Transverse colon (tissue), 4 donors: ENCODE measurements at places on chromosomes 5 and 9. TPM values are rescaled to one million over a fixed set of nuclear protein-coding genes. Genes with fewer than 3 reads are reported as not detected.

The SV2C gene
- 2.6 TPM for total RNA-seq

- H3K4me3 ChIP-seq, result no peak overlapping the region
- H3K36me3 ChIP-seq, result no peaks in the 10 kb centered on the region
- H3K27me3 ChIP-seq, result no peaks in the 10 kb centered on the region
Observed at GRCh38 chr9:84322828-84323227, 17.7 kb downstream of the SLC28A3 start.

DNA sequence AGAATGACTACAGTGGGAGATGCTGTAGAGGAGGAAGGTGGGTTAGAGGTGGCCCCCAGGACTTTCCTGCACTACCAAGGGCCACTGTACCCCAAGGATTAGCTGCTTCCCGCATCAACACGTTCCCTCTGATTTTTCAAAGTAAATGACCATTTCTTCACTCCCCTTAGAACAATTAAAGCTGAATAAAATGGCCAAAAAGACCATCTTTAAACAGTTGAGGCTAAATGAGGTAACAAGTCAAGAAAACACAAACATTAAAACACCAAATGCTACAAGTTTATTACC lies 740 bp upstream of the ERAP1 start:
- peaks cover 7% of the 10 kb centered on the region for H3K4me1 ChIP-seq
- H3K4me3 ChIP-seq, result peak overlapping the region; percentile 69
- H3K36me3 ChIP-seq, result no peaks in the 10 kb centered on the region

DNA sequence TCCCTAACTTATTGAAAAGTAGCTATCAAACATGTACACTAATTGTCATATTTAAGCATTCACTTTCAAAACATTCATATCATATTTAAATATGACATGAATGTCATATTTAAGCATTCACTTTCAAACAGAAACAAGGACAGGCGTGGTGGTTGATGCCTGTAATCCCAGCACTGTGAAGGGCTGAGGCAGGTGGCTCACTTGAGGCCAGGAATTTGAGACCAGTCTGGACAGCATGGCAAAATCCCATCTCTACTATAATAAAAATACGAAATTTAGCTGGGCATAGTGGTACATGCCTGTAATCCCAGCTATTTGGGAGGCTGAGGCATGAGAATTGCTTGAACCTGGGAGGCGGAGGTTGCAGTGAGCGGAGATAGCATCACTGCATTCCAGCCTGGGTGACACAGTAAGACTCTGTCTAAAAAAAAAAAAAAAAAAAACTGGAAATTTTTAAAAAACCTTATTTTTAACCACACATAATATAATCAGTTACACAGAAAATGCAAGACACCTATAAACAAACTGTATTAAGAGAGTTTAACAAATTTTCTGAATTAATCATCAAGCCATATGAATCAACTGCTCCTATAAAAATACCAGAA lies 88.1 kb downstream of the LPAR1 start:
- H3K4me1 ChIP-seq, result peaks cover 11% of the 10 kb centered on the region
- H3K27me3 ChIP-seq, result no peaks in the 10 kb centered on the region
- DNase-seq, result no peak
- no peak overlapping the region for H3K4me3 ChIP-seq
- no peaks in the 10 kb centered on the region for H3K36me3 ChIP-seq
- no peak overlapping the region for H3K27ac ChIP-seq

- H3K36me3 ChIP-seq, result no peaks in the 10 kb centered on the region
- no peak overlapping the region for H3K27ac ChIP-seq
- peaks cover 92% of the 10 kb centered on the region for H3K27me3 ChIP-seq
Observed at GRCh38 chr5:73447530-73448462, 781 bp downstream of the FOXD1 start.

GRCh38 chr5:21173036-21173435 lies 1185.0 kb upstream of the CDH18 start:
- DNase-seq, result no peak
- no peak overlapping the region for H3K4me3 ChIP-seq
- no peak overlapping the region for H3K27ac ChIP-seq

- H3K36me3 ChIP-seq, result no peaks in the 10 kb centered on the region
- H3K4me1 ChIP-seq, result no peaks in the 10 kb centered on the region
- DNase-seq, result no peak
- H3K4me3 ChIP-seq, result no peak overlapping the region
Observed at GRCh38 chr9:26413611-26414010, 479.0 kb downstream of the CAAP1 start.

DNA sequence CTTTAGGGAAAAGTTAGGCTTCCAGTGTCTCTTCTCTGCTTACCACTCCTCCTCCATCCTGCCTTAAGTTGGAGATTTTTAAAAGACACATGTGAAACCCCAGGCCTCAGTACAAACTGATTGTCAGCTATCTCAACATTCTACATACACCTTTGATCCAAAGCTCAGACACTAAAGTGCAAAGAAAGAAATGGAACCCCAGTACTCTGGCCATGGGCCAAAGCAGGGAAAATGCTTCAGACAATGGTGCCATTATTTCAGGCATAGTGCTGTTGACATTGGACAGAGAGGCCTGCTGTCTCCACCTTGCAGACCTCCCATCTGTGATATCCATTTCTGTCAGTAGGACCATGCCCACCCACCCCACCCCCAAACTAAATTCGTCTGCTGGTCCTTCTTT lies 49.1 kb downstream of the G3BP1 start:
- H3K27ac ChIP-seq, result no peak overlapping the region
- no peaks in the 10 kb centered on the region for H3K27me3 ChIP-seq
- no peaks in the 10 kb centered on the region for H3K4me1 ChIP-seq
- no peaks in the 10 kb centered on the region for H3K36me3 ChIP-seq
- peak; percentile 15 for DNase-seq
